ENCODE measurements at places on chromosomes 7 and 10.

DNA sequence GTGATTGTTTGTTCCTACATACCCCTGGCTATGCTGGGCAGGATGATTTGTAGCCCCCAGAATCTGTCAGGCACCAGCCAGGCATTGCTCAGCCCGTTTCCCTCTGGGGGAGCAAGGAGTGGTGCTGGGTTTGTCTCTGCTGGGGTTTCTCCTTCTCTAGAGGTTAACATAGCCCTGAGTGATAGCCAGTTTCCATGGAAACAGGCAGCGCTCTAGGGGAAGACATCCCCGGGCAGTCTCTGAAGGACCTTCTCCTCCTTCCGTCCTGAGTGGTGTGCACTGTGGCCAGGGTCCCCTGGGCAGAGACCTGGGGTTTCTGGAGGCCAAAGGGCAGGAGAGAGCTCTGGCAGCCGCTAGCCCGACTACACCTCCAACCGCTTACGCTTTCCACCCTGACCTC, 50.6 kb upstream of the LRRC4 start:
- no peak for DNase-seq

DNA sequence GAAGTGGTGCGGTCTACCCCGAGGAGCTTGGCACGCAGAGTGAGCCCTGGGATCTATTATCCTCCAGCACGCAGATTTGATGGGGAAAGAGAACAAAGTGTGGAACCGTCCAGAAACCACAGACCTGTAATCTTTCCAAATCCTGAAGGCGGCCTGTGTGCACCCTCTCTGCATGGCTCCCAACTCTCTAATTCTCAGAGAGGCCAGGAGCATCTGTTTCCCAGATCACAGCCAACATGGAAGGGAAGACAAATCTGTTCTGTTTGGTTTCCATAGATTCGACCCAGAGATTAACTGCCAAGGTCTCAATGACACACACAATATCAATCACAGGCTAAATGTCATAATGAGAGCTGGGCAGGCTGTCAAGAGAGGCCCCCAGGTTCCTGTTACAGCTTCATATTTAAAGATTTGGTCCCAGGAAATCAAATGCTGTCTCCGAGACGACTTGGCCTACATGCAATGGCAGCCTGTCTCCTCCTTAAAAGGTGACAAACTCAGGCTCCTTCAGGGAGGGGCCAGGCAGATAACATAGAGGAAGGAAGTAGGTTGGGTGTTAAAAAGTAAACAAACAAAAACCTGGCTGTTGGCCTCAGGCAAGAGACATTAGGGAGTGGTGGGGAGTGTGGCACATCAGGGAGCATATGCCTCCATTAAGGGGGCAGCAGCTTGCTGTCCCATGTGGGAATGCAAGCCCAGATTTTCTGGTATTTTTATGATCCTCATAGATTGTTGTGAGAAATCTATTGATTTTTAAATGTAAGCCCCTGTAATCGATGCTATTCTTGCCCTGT, 48.8 kb upstream of the SAMD8 start:
- DNase-seq, result no peak

- no peak for DNase-seq
These were observed 591.1 kb downstream of the TNS3 start for GRCh38 chr7:46990761-46991160.

DNA sequence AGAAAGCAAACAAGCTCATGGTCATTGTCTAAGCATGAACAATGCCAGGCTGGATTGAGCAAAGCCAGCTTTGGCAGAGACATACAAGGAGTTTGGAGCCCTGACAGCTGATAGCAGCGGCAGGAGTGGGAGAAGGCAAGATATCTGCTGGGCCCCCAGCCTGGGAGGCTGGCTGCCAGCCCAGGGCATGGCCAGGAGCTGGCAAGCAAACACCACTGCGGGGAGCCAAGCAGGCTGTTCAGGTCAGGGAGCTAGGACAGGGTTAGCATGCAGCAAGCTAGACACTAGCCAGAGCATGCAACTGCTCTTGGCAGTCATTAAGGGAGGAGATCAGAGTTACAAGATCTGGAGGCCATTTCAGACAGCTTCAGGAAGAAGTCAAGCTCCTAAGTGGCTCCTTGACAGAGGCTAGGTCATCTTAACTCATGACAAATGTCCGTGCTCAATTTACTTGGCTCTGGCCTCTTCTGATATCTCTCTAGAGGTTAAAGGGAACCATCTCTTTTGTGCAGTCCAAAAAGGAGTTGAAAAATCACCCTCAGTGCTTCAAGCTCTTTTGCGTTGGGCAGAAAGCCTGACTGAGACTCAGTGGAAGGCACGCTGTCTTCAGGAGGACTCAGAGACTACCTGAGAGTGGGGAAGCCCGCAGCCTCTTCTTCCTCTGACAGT, 436.8 kb upstream of the C7orf33 start:
- no peak for DNase-seq

- DNase-seq, result no peak
These were observed 228.5 kb downstream of the TCERG1L start for GRCh38 chr10:131082991-131083481.

GRCh38 chr7:134669845-134670373, 23.3 kb downstream of the BPGM start:
- DNase-seq, result peak; percentile 74

DNA sequence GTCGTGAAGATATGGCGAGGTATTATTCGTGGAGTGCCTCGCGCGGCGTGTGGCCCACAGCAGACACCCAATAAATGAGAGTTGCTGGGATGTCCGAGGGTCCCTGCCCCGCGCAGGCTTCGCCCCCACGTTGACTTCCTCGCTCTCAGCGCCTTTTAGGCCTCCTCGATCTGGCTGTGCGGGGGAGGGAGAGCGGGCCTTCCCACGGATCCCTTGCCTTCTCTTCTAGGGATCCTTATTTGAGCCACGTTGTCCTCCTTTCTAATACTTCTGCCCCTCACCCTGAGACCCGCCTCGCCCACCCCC, 660 bp downstream of the VCL start:
- DNase-seq, result no peak
